Stimulated activated CD4-positive, alpha-beta T cell treated with anti-CD3 and anti-CD28 coated beads, TNF-alpha, amount 100 ng/mL, for 24 hours (primary cell): ENCODE measurements at places on chromosomes 1 and 21.

DNA sequence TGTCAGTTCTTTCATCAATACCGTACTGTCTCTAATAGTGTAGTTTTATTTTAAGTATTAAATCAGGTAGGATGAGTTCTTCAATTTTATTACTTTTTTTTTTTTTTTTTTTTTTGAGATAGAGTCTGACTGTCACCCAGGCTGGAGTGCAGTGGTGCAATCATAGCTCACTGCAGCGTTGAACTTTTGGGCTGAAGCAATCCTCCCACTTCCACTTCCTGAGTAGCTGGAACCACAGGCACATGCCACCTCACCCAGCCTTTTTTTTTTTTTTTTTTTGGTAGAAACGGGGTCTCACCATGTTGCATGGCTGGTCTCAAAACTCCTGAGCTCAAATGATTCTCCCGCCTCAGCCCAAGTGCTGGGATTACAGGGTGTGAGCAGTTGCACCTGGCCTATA lies 44.3 kb downstream of the INAVA start:
- no peak for DNase-seq

- no peak for DNase-seq
Observed at GRCh38 chr1:110106013-110106941, 6.0 kb upstream of the UBL4B start.

DNA sequence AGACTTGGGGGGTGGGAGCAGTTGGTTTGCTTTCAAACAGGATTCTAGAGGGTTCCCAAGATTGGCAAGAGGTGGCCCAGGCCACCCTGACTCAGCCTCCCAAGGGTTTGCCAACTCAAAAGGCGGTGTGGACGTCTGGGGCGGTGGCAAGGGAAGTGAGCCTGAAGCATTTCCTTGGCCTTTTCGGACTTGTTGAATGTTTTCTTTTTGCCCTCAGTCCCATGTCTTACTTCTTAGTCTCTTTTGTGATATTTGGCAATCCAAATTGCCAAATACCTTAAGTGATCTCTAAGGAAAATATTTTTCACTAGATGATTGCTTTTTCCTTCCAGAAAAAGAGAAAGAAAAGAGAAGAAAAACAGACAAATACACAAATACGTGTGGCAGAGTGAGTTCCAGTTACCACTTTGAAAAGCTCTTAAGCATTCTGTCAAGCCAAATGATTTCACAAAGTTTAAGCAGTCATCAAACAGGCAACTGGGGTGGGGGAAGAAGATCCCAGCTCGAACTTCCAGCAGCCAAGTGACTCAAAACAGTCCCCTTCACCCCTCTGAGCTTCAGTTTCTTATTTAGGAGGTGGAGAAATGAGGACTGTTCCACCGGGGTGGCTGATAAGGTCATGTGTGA lies 374.6 kb upstream of the USP24 start:
- DNase-seq = no peak

DNA sequence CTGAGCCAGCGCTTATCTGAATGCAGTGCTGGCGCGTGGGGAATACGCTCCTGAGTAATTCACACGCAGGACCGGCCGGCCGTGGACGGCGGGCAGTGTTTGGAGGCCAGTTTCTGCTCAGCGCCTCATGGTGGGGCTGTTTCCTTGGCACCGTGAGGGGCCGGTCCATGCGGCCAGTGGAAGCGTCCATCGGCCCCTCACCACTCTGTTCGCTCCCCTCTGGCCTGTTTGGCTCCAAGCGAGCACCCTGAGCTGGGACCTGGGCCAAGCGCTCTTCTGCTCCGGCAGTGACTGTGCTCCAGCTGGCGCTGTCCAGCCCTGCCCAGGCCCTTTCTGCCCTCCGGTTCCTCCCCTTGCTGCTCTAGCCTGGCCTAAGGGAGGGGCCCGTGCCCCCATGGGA lies 16.3 kb upstream of the PLCH2 start:
- no peak for DNase-seq

GRCh38 chr1:6614019-6614928 lies 743 bp downstream of the PHF13 start:
- DNase-seq = peak; percentile 20

DNA sequence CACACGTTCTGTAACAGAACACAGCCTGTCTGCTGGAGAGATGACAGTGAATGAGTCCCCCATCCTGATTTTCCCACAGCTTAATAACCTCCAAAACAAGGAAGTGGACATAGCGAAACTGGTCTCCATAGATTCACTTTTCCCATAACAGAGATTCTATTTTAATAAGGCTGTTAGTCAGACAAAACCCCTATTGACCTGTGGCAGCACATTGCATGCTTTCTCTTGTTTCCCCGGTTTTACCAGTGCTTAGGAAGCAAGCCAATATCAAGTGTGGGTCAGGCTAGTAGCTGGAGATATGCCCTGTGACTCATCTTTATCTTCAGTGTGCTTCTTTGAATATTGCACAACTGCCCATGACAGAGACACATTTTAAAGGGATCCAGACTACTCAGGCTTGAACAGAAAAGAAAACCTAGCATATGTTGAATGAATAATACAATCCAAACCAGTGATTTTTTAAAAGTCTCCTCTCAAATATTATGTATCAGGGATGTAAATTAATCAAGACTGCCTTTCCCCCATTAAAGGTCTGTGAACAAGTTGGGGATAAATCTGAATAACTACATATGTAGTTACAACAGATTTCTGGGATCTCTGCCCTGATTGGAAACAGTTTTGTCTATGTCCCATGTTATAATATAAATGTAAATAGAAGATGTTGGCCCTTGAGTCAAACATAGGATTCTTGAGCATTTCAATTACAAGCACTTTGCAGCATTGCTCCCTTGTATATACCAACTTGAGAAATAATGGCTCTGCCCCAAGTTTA lies 11.9 kb upstream of the CLDN8 start:
- no peak for DNase-seq

GRCh38 chr21:35511696-35512162 lies 462.6 kb upstream of the RUNX1 start:
- DNase-seq = no peak

DNA sequence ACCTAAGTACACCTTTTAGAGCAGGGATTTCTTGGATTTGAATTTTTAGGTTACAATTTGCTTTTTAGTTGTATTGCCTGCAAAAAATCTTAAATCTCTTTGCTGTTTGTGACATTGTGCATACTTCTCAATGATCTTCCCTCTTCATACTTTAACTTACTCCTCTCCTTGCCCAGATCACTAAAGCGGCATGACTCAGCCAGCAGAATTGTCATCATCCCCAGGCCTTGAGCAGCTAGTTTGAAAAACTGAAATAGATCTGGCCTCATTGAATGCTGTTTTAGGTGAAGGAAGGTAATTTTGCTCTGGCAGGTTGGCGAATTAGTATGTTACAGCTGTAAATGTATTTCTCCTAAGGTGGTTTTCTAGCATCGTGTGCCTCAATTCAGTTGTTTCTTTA lies 145.9 kb downstream of the RYR2 start:
- no peak for DNase-seq

DNA sequence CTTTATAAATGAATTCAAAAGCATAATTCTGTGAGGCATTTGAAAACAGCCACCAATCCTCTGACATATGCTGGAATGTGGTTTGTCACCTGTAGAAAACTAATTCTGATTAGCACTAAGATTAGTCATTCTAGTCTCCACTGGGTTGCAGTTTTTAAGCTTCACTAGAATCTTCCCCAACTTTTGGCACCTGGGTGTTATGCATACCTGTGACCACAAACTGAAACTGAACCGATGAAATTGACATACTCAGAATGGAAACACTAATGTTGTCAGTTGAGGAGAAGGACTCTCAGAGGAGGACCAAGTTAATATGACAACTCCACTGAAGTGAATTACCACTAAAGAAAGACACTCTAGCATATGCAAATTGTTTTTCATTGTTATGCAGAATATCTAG lies 285.8 kb upstream of the NEGR1 start:
- DNase-seq = no peak

GRCh38 chr1:16421201-16421600 lies 16.0 kb downstream of the SPATA21 start:
- DNase-seq = no peak

GRCh38 chr1:212267460-212267859 lies 17.8 kb upstream of the PPP2R5A start:
- DNase-seq = no peak
